SK-N-SH (cell line): ENCODE measurements at places on chromosomes 1 and 21. TPM values are rescaled to one million over a fixed set of nuclear protein-coding genes. Genes with fewer than 3 reads are reported as not detected.

- peaks cover 20% of the 10 kb centered on the region; the same call in 1 of the 2 replicates for H3K27me3 ChIP-seq
- H3K36me3 ChIP-seq = no peaks in the 10 kb centered on the region
- no peak overlapping the region for H3K27ac ChIP-seq
- peaks cover 33% of the 10 kb centered on the region; the same call in 1 of the 2 replicates for H3K4me1 ChIP-seq
- no peak overlapping the region for H3K4me3 ChIP-seq
These were observed 15.0 kb upstream of the SLC6A17 start for GRCh38 chr1:110135246-110135645.

GRCh38 chr21:37386151-37386550 is 19.6 kb downstream of the DYRK1A start:
- no peak overlapping the region for H3K27ac ChIP-seq
- H3K36me3 ChIP-seq = peaks cover 7% of the 10 kb centered on the region
- no peaks in the 10 kb centered on the region for H3K27me3 ChIP-seq
- no peaks in the 10 kb centered on the region; the same call in 1 of the 2 replicates for H3K4me1 ChIP-seq
- no peak overlapping the region for H3K4me3 ChIP-seq
- DNase-seq = no peak

GRCh38 chr1:152410599-152410998 is 3.5 kb downstream of the CRNN start:
- H3K27me3 ChIP-seq = peaks cover 10% of the 10 kb centered on the region; the same call in 1 of the 2 replicates
- H3K4me3 ChIP-seq = no peak overlapping the region
- no peak for DNase-seq

GRCh38 chr21:43210454-43211071 is 41.8 kb downstream of the CRYAA start:
- DNase-seq = no peak
- H3K36me3 ChIP-seq = no peaks in the 10 kb centered on the region
- H3K4me3 ChIP-seq = no peak overlapping the region
- peaks cover 2% of the 10 kb centered on the region; the same call in 1 of the 2 replicates for H3K4me1 ChIP-seq

GRCh38 chr1:94709891-94710581 is 110.1 kb upstream of the SLC44A3 start:
- no peak overlapping the region for H3K4me3 ChIP-seq
- no peaks in the 10 kb centered on the region for H3K27me3 ChIP-seq
- no peak for DNase-seq
- no peak overlapping the region for H3K27ac ChIP-seq
- H3K4me1 ChIP-seq = no peaks in the 10 kb centered on the region; the same call in 1 of the 2 replicates

GRCh38 chr21:32298148-32298559 is 501 bp upstream of the MRAP start:
- DNase-seq = no peak
- no peaks in the 10 kb centered on the region for H3K4me1 ChIP-seq
- no peaks in the 10 kb centered on the region for H3K27me3 ChIP-seq
- no peak overlapping the region for H3K4me3 ChIP-seq
- H3K36me3 ChIP-seq = peaks cover 22% of the 10 kb centered on the region
- no peak overlapping the region for H3K27ac ChIP-seq

Gene TAGLN2
- polyA plus RNA-seq = 625 and 646 TPM in 2 replicates

Gene FCGR2B
- 0.05 TPM in 1 of 2 replicates, not detected in the other for polyA plus RNA-seq

Gene FCRLA
- polyA plus RNA-seq = 0.10 and 0.13 TPM in 2 replicates
